ENCODE measurements at places on chromosomes 5 and 9.
A peak's percentile ranks its signal among the peaks of the same experiment; 100 is the strongest.

GRCh38 chr5:154039458-154039829 lies 677 bp downstream of the MFAP3 start:
- DNase-seq, result no peak

DNA sequence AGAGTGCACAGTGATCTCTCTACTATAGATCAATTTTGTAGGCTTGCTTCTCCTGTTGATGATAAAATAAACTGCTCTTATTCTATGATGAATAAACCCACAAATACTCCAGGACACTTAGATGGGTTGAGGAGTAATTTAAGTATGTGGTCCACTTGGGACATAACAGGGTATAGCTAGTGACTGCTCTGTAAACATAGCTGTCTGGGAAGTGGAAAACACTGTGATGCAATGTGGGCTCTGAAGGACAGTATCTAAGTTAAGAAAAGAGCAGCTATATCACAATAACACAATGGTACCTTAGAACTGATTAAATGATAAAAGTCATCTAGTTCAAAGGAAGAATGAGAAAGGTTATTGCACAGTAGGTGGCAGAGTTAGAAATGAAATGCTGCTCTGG lies 294.3 kb upstream of the HAPLN1 start:
- DNase-seq, result no peak

GRCh38 chr5:15791274-15791673 lies 291.3 kb downstream of the FBXL7 start:
- DNase-seq, result no peak

DNA sequence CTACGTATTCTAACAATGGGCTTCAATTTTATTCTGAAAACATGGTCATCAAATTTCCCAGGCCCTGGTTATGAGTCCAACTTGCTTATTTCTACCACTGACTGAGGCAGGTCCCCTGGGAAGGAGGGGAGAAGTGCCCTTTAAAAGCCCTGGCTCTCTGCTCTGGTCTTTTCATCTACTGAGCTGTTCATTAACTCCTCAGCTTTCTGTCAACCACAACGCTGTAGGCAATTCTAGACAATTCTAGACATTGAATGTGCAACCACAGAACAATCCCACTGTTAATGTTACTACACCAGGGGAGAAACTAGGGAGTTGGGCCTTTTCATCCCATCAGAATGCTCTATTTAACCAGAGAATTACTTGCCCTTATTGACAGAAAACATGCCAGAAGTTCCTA lies 10.0 kb downstream of the MOCS2 start:
- DNase-seq, result no peak

GRCh38 chr5:3024976-3025375 lies 273.5 kb upstream of the IRX2 start:
- DNase-seq, result no peak

DNA sequence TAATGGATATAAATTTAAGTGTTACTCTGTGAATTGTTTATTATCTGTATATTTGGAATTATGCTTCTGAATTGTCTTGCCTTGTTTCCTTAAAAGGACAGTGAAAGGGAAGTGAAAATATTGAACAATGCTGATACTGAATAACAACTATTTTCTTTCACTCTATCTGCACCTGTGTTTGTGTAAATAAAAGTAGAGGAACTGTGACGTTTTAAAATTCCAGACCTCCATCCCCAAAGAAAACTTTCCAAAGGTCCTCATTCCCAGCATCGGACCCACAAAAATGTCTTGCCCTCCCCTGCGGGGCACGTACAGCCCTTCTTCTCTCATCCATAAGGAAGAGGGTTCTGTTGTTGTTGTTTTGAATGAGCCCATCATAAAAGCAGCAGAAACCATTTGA lies 100.0 kb downstream of the NLN start:
- no peak for DNase-seq

DNA sequence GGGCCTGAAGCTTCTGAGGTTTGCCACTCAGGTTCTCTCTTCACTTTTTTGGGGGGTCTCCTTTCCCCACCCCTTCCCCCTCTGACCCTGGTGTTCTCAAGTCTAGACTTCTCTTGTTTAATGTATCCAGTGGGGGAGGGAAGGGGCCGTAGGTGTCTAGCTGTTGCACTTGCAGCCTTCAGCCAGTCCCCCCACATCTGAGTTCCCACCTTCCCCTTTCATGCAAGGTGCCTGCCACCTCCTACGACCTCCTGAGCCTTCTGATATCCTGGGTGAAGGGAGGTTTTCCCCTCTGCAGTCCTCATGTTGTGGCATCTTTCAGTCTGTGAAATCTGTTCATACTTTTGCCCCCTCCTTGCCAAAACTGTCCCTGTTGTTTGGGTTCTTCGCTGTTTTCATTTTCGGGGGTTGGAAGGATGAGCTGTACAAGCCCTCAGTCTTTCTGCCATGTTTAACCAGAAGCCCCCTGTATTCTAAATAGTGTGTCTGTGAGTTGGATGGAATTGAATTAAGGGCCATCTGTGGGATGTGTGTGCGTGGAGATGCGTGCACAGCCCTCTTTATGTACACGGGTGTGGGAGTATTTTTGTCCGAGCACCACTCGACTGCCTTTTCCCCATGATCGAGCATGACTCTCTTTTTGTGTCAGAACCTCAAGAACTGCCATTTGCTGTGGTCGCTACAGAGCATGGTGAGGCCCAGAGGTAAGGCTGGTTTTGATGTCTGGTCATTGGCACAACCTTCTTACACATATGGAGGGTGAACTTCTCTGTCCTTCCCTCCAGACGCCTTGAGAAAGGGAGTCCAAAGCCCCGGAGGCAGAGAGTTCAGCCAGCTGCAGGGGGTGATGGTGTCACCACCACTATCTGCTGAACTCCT lies 23.6 kb downstream of the PRRC2B start:
- DNase-seq, result peak; percentile 43

GRCh38 chr9:17082343-17083064 lies 52.3 kb upstream of the CNTLN start:
- DNase-seq, result no peak

DNA sequence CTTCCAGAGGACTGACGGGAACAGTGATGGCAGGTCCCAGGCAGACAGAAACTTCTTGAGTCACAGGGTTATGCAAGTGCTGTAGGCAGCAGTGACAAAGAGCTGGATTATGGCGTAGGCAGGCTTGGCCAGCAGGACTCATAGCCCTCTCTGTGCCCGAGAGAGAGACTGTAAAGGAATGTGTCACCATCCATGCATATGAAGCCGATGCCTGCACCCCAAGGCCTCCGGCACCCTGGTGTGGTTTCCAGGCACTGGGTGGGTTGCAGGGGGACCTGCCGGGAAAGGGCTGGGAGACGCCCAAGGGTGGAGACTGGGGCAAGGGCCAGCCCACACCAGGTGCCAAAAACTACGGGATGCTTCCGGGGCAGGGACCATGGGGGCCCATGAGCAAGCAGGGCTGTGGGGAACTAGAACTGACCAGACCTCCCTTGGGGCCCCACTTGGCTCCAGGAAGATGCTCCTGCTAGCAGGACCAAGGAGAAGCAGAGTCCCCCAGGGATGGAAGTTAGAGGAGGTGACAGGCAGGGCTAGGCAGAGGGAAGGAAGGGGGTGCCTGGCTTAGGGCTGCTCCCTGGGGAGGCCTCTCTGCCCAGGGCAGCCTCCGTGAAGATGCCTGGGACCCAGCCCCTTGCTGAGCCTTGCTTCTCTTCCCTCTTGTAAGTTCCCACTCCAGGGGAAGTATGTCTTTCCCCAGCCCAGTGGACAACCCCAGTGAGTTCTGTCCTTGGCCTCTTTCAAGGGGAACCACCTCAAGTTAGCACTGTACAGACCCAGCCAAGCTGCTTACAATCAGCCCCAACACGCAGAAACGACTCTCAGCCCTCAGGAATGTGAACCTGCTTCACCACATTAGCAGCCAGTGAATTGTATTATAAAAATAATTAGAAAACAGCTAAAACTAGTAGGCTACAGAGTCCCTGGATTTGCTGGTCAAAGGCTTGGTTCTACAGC lies 10.5 kb upstream of the IPPK start:
- no peak for DNase-seq

DNA sequence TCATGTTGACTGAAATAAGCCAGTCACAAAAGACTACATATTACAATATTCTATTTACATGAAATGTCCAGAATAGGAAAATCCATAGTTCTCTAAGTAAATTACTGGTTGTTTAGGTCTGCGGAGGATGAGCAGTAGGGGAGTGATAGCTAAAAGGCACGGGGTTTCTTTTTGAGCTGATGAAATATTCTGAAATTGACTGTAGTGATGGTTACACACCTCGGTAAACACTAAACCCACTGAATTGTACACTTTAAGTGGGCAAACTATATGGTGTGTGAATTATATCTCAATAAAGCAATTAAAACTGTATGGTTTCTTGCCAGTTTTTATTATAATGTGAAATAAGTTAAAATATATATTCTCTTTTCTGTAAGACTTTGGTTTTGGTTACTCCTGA lies 77.7 kb upstream of the TMED7 start:
- DNase-seq, result no peak

- DNase-seq, result no peak
Observed at GRCh38 chr5:172541099-172541772, 86.9 kb upstream of the SH3PXD2B start.

DNA sequence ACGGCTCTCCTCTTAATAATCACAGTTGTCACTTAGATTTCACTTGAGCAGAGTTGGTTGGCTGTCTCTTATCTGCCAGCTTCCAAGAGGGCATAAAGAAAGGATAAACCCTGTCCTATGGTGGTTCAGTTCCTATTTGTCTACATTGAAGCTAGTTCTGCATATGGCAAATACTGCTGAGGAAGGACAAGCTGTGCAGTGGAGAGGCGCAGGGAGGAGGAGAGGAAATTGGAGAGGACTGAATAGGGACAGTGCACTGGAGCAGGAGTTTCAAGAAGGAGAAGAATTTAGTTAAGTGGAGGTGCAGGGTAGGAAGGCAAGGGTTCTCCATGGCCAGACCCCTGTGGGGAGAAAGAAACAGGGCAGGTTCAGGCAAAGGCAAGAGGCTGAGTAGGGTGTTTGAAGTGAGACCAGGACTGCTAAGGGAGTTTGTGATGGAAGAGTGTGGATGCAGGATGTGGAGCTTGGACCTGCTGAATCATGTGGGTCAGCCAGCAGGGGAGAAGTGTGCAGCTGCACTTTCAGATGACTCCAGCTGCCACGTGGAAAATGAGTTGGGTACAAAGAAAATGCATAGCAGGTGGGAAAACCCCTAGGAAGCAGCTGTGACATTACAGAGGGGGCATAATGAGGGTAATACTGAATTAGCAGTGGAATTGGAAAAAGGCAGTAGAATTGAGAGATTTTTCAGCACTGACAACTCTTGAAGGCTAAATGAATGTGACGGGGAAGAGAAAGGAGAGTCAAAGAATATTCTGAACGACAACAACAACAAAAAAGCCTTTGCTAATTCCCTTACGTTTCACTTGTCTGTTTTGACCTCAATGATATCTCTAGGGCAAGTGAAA lies 66.8 kb downstream of the MAMDC2 start:
- peak; percentile 28 for DNase-seq

DNA sequence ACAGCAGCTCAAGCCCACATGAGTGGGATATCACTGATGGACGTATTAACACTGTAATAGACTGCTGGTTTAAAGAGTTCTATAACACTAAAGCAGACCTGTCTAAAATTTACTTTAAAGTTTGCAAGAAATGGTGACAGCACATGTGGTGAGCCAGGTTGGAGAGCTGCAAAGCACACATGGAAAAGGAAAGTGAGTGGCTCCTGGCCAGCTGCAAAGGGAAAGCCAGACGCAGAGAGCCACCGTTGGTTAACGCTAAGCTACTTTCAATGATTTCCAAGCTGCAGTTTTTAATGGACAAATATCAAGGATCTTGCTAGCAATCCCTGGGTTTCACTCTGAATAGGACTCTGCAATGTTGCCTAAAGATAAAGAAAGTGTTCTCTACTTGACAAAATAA lies 89.9 kb downstream of the CTNND2 start:
- no peak for DNase-seq

DNA sequence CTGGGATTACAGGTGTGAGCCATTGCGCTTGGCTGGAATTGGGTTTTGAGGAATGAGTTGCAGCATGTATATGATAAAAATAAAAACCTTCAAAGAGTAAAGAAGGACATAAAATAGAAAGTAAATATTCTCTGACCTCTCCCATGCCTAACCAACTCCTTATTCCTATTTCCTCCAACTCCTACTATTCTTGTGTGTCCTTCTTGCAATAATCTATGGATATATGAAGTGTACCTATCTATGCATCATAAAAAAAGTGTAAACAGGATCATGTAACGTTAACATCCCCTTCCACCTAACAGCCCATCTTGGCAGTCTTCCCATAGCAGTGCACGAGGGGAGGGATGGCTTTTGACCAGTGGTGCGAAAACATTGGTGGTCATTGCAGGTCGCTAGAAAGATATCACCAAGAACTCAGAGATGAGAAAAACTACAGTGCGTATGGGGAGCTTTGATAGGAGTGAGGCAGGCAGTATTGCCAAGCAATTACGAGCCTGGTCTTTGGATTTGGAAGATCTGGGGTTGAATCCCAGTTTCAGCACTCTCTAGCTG lies 69.9 kb downstream of the PPARGC1B start:
- no peak for DNase-seq

DNA sequence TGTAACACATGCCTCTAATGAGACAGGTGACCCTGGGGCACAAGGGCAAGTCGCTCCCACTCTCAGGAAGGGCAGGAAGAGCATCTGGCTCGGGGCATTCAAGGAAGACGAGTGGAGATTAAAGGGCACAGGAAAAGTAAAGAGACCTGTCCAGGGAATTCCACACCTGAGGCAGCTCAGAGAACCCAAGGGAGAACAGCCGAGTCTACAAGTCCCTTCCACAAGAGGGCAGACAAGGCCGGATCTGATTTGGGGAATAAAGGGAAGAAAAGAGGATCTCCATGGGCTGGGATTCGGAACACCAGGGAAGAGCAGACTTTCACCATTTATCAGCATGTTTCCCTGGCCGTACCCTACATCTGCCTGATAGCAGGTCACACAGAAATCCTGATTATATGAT lies 28.1 kb downstream of the GPX3 start:
- no peak for DNase-seq

GRCh38 chr9:3023449-3023848 lies 179.6 kb upstream of the PUM3 start:
- DNase-seq, result peak; percentile 25

DNA sequence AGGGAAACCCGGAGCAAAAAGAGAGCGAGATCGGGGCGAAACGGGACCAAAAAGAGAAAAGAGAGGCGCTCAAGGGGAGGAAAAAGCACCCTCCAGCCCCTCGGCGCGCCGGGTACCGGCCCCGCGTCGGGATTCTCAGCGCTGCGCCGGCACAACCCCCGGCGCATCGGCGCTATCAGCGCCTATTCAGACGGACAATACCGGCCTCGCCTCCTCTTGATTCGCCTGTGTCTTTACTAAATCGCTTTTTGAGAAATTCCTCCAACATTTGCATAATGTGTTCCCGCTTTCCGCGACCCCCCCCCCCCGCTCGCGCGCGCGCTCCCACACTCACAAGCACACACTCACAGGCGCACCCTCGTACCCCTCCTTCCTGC lies 578 bp downstream of the LHX6 start:
- DNase-seq, result no peak

DNA sequence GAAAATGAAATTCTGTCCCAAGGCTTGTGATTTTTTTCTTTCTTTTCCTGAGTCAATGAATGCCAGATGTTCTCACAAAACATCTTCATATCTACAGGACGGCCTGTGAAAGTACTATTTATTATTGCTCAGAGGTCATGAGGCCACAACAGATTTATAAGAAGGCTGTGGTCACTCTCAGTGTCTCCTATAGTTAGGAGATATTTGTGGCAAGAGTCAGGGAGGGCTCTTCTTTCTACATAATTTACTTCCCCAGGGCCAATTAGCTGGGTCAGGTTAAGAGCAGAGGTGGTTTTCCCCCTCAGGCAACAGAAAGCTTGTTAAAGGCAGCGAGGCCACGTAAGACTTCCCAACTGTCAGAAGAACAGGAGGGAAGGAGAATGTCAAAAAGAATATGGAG lies 248.7 kb downstream of the SLIT3 start:
- DNase-seq, result peak; percentile 42

GRCh38 chr9:96187151-96187555 lies 114.8 kb downstream of the HSD17B3 start:
- no peak for DNase-seq

All from EL (cell line).